Activated T-cell treated with anti-CD3 and anti-CD28 coated beads for 1 hour (primary cell): ENCODE measurements at places on chromosomes 4 and X.

GRCh38 chrX:69080855-69081465 lies 84.3 kb downstream of the PJA1 start:
- DNase-seq, result no peak

DNA sequence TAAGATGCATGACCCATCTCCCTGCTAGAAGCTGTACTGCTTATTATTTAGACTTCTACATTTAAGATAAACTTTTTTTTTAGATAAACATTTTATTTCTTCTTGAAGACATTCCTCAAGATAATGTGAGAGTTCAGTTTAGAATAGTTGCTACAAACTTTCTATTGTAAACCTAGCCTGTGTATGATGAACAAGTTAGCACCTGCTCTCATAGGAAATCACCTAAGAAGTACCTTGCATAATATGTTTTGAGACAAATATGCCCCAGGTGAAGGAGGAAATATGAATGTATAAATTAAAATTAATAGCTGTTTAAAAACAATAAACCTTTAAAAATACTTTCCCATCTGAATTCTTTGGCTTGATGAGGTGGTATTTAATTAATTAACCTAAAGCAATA lies 35.6 kb downstream of the RASGEF1B start:
- no peak for DNase-seq

- DNase-seq, result no peak
These were observed 44.3 kb downstream of the IL21 start for GRCh38 chr4:122576261-122577188.

DNA sequence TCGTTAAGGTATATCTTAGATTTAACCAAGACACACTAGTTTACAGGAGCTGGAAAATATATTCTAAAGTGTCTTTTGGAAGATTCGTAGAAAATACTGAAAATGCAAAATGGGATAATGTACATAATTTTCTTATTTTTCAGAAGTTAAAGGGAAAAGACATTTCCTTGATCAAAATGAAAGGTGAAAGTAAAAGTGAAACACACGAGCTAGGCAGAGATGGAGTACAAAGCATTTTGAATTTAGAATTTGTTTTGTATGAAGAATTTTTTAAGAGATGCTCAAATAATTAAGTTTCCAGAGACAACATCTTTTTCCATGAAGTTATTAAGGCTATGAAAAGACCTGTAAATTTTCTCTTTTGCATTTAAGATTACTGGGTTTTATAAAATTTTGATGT lies 2192.6 kb upstream of the AGA start:
- no peak for DNase-seq

DNA sequence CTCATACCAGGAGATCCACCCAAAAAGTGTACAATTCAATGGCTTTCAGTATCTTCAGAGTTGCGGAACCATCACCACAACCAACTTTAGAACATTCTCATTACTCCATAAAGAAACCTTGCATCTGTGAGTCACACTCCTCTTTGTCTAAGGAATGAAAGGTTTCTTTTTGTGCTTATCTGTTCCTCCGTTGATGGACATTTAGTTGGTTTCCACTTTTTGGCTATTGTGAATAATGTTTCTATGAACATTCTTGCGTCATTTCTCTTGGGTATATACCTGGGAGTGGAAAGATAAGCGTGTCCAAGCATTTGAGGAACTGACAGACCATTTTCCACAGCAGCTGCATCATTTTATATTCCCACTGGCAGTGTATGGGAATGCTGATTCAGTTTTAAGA lies 10.6 kb downstream of the FAM184B start:
- no peak for DNase-seq

DNA sequence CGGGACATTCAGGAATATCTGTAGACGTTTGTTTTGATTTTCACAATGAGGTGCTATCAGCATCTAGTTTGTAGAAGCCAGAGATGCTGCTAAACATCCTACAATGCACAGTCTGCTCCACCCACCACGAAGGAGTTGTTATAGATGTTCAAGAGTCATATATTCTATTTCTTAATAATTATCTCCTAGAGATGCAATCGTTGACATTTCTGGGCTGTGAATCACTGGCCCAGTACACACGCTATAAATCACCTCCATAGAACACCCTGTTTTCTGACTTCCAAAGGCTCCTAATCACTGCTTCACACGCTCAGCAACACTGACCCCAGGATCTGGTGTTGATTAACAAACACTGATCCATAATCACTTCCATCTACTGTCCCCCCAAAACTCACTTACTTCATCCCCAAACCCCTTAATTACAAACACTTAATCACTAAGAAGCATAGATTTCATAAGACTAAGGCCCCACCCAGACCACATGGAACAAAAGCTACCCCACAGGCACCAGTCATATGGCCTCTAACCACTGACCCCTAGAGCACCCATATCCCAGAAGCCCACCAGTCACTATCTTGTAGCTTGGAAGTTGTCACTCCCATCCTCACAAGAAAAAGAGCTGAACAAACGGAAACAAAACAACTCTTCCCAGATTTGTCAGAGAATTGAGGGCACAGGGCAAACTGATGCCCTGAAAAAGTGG lies 31.7 kb upstream of the ZNF41 start:
- DNase-seq, result no peak

- DNase-seq, result peak; percentile 55
These were observed 37.8 kb upstream of the SLC9A7 start for GRCh38 chrX:46796574-46797191.

GRCh38 chrX:70088751-70089150 lies 26.5 kb downstream of the OTUD6A start:
- DNase-seq, result no peak

- DNase-seq, result no peak
These were observed 58.9 kb upstream of the SPP1 start for GRCh38 chr4:87916626-87917025.

DNA sequence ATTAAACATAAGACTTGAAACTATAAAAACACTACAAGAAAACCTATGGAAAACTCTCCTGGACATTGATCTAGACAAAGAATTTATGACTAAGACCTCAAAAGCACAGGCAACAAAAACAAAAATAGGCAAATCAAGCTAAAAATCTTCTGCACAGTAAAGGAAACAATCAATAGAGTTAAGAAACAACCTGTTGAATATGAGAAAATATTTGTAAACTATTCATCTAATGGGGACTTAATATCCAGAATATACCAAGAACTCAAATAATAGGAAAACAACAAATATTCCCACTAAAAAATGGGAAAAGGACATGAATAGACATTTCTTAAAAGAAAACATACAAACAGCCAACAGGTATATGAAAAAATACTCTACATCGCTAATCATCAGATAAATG lies 100.4 kb upstream of the PLAC1 start:
- DNase-seq, result no peak

- no peak for DNase-seq
These were observed 131.2 kb downstream of the TRIML1 start for GRCh38 chr4:188270273-188271069.

DNA sequence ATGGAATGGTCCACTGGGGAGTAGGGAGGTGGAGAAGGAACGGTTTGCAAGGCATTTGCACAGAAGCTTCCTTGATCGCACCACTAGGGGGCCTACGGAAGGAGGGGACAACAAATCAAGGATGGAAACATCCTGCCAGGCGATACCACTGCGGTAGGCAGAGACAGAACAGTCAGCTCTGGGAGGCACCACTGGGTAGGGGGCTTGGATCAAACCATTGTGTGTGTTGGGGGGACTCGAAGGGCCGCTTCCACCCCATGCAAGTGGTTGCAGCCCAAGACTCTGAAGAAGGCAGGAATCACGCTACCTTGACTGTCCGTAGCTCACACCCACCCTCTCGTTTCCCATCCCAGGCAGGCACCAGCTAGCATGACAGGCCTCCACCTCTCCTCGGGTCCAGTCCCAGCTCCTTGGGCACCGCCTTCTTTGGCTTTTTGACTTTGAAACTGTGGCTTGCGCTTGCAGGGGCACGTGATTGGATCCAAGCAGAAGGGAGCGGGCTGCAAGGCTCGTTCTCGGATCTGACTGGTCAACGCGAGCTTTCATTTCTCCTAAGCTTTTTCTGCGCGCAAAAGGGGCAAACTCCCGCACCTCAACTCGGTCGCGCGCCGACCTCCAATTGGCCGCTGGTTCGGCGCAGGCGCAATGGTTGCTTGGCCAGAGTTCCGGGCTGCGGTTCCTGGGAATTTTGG lies 28.4 kb downstream of the GAGE1 start:
- no peak for DNase-seq

DNA sequence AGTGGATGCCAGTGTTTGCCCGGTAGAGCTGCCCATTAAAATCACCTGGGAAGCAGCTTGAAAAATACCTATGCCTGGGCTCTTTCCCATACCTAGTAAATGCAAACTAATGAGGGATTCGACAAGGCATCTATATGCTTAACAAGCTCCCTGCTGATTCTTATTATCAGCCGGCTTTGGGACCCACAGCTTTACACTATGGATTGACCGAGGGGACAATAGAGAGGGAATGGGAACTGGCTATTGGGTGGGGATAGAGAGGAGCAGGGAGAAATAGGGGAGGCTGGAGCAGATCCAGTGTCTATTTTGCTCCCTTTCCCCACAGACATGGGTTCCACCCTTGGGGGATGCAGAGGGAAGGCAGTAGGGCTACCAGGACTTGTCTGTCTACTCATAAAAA lies 103.1 kb upstream of the TEX13D start:
- DNase-seq, result no peak

GRCh38 chrX:42952621-42953020 lies 174.7 kb upstream of the PPP1R2C start:
- no peak for DNase-seq

DNA sequence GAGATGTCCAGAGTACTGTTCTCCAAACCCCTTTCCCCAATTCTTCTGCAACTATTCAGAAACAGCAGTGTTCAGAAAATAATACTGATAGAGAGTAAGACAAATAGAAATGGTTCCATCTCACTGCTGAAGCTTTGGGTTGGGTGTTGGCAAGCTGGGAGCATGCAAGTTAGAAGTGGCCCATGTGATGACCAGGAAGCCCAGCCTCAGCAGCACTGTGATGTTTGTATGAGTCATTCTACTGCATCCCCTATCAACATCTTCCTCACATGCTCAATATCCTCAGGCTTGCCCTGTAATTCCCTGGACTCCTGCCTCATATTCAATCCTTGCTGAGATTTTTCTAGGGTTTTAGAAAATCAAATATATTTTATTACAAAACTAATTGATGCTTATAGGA lies 96.5 kb downstream of the CHRDL1 start:
- no peak for DNase-seq

- DNase-seq, result no peak
These were observed 124.6 kb downstream of the CORIN start for GRCh38 chr4:47713129-47713834.

- no peak for DNase-seq
These were observed 96.4 kb downstream of the FAM13A start for GRCh38 chr4:88960576-88960975.
